ENCODE measurements at places on chromosomes 1 and 21. TPM values are rescaled to one million over a fixed set of nuclear protein-coding genes. Genes with fewer than 3 reads are reported as not detected.

GRCh38 chr1:199685369-199685768 lies 342.1 kb upstream of the NR5A2 start:
- H3K4me3 ChIP-seq = no peak overlapping the region
- H3K27me3 ChIP-seq = no peaks in the 10 kb centered on the region
- H3K27ac ChIP-seq = no peak overlapping the region
- no peaks in the 10 kb centered on the region for H3K36me3 ChIP-seq
- DNase-seq = no peak

DNA sequence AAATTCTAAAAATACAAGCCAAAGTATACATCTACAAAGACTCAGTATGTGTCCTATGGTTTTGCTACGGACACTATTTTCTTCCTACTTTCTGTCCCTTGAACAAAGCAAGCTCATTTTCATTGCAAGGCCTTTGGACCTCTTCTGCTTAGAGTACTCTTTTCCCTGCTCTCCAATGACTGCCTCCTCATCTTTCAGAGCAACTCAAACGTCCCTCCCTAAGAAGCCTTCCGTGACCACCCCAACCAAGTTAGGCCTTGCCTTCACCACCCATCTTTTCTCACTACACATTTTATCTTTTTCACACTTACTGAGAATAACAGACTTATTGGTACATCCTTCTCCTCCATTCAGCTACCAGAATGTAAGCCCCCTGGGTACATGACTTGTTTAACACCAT lies 39.9 kb downstream of the ENAH start:
- H3K4me1 ChIP-seq = peaks cover 3% of the 10 kb centered on the region
- H3K27me3 ChIP-seq = no peaks in the 10 kb centered on the region
- H3K27ac ChIP-seq = no peak overlapping the region
- H3K36me3 ChIP-seq = no peaks in the 10 kb centered on the region

GRCh38 chr1:69794831-69795230 lies 227.1 kb downstream of the LRRC7 start:
- H3K36me3 ChIP-seq = no peaks in the 10 kb centered on the region
- H3K4me3 ChIP-seq = no peak overlapping the region
- H3K27me3 ChIP-seq = no peaks in the 10 kb centered on the region
- no peak for DNase-seq
- no peak overlapping the region for H3K27ac ChIP-seq

- peaks cover 15% of the 10 kb centered on the region for H3K4me1 ChIP-seq
- H3K27ac ChIP-seq = peak overlapping the region; percentile 56
Observed at GRCh38 chr21:38920631-38921398, 115.1 kb downstream of the ETS2 start.

- H3K4me1 ChIP-seq = no peaks in the 10 kb centered on the region
- no peak overlapping the region for H3K27ac ChIP-seq
- H3K27me3 ChIP-seq = no peaks in the 10 kb centered on the region
- no peaks in the 10 kb centered on the region for H3K36me3 ChIP-seq
Observed at GRCh38 chr21:31988492-31989290, 115.9 kb downstream of the HUNK start.

GRCh38 chr1:84164567-84165021 lies 20.5 kb downstream of the PRKACB start:
- no peaks in the 10 kb centered on the region for H3K36me3 ChIP-seq
- DNase-seq = no peak
- H3K4me1 ChIP-seq = no peaks in the 10 kb centered on the region
- no peak overlapping the region for H3K4me3 ChIP-seq
- H3K27ac ChIP-seq = no peak overlapping the region

GRCh38 chr1:69246710-69247109 lies 321.0 kb upstream of the LRRC7 start:
- H3K4me1 ChIP-seq = no peaks in the 10 kb centered on the region
- no peaks in the 10 kb centered on the region for H3K27me3 ChIP-seq
- no peak overlapping the region for H3K27ac ChIP-seq
- H3K36me3 ChIP-seq = no peaks in the 10 kb centered on the region

DNA sequence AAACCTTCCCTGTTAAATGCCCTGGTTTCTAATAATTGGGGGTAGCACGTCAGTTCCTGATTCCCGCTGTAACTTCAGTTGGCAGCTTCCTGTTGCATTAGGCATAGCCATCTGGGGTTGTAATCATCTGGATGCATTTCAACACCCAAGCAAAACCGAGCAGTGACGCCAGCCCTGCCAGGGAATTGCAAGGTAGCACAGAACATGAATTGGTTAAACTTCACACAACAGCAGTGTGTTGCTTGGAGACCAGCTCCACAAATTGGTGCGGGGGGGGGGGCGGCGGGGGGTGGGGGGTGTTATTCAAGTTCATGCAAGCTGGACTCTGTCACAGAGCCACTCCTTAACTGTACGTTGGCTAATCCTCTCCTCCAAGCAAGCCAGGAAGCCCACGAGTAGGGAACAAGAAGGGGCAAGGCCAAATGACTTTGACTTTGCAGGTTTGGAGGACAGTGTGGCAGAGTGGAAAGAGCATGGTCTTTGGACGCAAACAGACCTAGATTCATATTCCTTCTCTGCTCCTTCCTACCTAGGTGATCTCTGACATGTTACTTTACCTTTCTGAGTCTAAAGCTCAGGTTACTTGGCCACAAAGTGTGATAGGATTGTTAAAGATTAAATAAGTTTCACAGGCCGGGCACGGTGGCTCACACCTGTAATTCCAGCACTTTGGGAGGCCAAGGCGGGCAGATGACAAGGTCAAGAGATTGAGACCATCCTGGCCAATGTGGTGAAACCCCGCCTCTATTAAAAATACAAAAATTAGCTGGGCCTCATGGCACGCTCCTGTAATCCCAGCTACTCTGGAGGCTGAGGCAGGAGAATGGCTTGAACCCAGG lies 4.7 kb downstream of the LAX1 start:
- peak overlapping the region; percentile 31 for H3K27ac ChIP-seq
- peak; percentile 80 for DNase-seq
- no peaks in the 10 kb centered on the region for H3K36me3 ChIP-seq
- H3K4me3 ChIP-seq = no peak overlapping the region
- H3K27me3 ChIP-seq = no peaks in the 10 kb centered on the region

- no peaks in the 10 kb centered on the region for H3K27me3 ChIP-seq
- DNase-seq = no peak
- no peaks in the 10 kb centered on the region for H3K4me1 ChIP-seq
- no peak overlapping the region for H3K4me3 ChIP-seq
- H3K27ac ChIP-seq = no peak overlapping the region
Observed at GRCh38 chr1:246308533-246309075, 198.5 kb downstream of the SMYD3 start.

DNA sequence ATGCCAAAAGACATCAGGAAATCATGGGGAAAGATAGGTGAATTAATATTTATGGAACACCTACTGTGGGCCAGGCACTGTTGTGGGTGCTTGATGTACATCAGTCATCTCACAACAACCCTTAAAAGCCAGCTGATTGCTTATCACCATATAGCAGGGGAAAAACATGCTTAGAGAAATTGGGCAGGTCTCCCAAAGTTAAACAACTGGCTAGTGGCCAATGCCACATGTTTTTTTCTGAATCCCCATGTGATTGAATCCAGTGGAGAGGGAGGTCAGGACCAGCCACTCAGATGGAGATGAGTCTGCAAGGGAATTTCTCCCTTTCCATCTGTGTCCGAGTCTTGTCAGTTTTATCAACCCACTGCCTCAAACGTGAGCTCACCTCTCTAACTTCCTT lies 33.5 kb downstream of the UTP25 start:
- no peak for DNase-seq
- no peaks in the 10 kb centered on the region for H3K36me3 ChIP-seq
- H3K27me3 ChIP-seq = peaks cover 7% of the 10 kb centered on the region
- no peaks in the 10 kb centered on the region for H3K4me1 ChIP-seq
- H3K4me3 ChIP-seq = no peak overlapping the region

DNA sequence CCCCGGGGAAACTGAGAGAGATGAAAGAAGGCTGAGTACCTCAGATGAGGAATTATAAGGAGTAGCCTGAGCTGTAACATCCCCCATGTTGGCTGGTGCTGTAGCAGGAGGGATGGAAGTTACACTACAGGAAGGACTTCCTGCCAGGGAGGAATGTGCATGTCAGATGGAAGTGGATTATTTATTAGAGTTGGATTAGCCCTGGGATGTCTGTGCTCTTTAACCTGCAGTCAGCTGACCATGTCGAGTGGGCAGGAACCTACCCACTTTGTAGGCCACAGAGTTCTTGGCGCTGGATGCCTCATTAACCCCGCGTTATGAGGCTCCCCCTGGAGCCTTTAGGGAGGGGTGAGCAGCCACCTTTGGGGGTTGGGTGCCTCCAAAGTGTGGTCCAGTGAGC lies 757 bp upstream of the SEMA4A start:
- no peak overlapping the region for H3K27ac ChIP-seq
- no peaks in the 10 kb centered on the region for H3K36me3 ChIP-seq
- H3K4me1 ChIP-seq = peaks cover 35% of the 10 kb centered on the region
- H3K27me3 ChIP-seq = peaks cover 5% of the 10 kb centered on the region
- no peak for DNase-seq
- H3K4me3 ChIP-seq = no peak overlapping the region

GRCh38 chr1:228177721-228178710 lies 12.4 kb downstream of the IBA57 start:
- H3K4me3 ChIP-seq = peak overlapping the region; percentile 10
- no peaks in the 10 kb centered on the region for H3K27me3 ChIP-seq
- H3K36me3 ChIP-seq = peaks cover 15% of the 10 kb centered on the region
- peak overlapping the region; percentile 75 for H3K27ac ChIP-seq
- DNase-seq = no peak

DNA sequence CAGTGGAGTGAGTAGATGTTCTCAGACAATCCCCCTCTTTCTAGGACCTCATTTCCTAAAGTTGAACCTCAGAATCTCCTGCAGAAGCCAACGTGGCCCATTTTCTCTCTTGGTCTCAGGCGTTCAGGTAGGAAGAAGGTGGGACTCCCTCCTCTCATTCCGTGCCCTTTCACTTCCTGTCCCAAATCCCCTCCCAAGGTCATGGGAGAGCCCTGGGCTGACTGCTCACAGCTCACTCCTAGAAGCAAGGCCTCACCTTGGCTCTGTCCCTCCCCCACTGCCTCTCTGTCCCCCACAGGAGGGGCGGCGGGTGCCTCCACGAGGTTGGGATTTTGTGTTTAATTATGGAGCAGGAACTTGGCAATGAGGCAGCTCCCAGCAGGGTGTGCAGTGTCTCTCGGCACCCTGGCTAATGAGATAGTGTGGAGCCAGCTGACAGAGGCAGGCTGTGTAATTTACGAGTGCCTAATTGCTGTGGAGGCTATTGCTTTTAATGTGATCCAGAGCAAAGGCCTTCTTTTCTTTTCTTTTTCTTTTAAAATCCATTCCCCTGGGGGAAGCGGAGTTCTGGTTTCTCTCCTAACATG lies 9.1 kb upstream of the CDK18 start:
- H3K27ac ChIP-seq = no peak overlapping the region
- peaks cover 5% of the 10 kb centered on the region for H3K27me3 ChIP-seq
- no peaks in the 10 kb centered on the region for H3K36me3 ChIP-seq
- peaks cover 20% of the 10 kb centered on the region for H3K4me1 ChIP-seq
- H3K4me3 ChIP-seq = no peak overlapping the region

DNA sequence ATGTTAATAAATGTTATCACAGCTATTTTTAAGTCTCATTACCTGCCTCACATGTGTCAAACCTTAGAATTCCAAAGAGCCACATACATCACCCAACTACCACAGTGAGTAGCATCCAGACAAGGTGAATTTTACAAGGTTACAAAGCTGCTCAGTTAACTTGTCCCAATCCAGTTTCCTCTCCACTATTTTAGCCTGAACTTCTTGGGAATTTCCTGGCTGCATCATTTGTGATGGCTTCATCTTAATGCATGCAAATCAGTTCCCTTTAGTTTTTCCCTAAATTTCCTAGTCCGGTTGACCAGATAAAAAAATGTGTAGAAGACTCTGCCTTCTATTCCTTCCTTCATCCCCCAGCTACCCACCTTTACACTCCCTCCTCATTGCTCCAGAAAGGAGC lies 597 bp upstream of the TRAF3IP3 start:
- no peak overlapping the region for H3K27ac ChIP-seq
- H3K36me3 ChIP-seq = no peaks in the 10 kb centered on the region
- DNase-seq = no peak

The HMCN1 gene
- 28.0 TPM for total RNA-seq

The SMPDL3B gene
- 15.4 TPM for total RNA-seq

The ANKRD65 gene
- total RNA-seq = 22.3 TPM

The CHAF1B gene
- 1.8 TPM for total RNA-seq

The PDE4B gene
- 26.9 TPM for total RNA-seq

The CNR2 gene
- total RNA-seq = not detected

The FCGR1A gene
- total RNA-seq = 65.3 TPM

The SV2A gene
- 0.86 TPM for total RNA-seq
